Stimulated activated CD4-positive, alpha-beta T cell treated with anti-CD3 and anti-CD28 coated beads, Interleukin-1b, Interleukin-23, amount 100 ng/mL, for 1 hour (primary cell): ENCODE measurements at places on chromosomes 13 and 19.

DNA sequence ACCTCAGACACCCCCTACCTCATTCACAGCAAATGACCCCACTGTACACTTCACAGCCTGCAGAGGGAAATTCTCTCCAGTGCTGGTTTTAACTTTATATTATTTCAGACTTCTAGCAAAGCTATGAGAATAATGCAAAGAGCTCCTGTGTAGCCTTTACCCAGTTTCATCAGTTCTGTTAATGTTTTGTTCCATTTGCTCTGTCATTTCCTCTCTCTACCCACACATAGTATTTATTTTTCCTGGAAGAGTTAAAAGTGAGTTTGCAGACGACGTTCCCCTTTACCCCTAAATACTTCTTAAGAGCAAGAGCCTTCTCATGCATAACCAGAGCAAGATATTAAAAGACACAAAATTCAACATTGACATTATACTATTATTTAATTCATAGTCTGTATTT, 49.9 kb upstream of the ADGRE1 start:
- no peak for DNase-seq

GRCh38 chr19:49823472-49823871, 5.4 kb downstream of the MED25 start:
- DNase-seq: no peak

DNA sequence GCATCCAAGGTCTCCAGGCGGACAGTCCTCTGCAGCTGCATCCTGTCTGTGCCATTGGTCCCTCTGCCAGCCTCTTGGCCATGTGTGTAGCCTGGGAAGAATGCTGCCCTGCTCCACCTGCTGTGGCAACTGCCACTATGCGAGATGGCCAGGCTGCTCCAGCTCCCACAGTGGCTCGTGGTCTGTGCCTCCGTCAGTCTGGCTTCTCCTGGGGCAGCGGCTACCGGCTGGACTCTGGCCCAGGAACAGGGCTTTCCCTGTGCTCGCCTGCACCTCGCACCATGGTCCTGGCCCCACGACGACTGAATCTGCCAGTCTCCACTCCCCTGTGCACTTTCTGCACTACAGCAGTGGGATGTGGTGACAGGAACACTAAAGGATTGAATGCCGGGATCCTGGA, 26.7 kb upstream of the FFAR2 start:
- DNase-seq: no peak

- no peak for DNase-seq
Measured at GRCh38 chr13:28327373-28328270, 167.3 kb downstream of the FLT1 start.

GRCh38 chr13:110233181-110233950, 73.6 kb downstream of the COL4A1 start:
- no peak for DNase-seq

DNA sequence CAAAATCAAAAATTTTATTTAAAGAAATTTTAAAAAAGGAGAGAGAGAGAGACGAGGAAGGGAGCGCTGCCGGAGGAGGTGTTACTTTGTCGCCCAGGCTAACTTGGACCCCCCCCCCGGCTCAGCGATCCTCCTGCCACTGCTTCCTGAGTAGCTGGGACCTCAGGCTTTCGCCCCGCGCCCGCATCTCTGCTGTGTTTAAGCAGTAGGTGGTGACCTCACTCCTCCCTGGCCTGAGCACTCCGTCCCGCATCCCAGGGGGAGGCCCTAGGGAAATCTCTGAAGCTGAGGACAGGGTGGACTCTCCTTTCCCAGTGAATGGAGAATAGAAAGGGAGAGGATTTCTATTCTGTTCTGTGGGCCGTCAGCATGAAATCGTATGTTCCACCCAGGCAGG, 485 bp upstream of the ZNF845 start:
- no peak for DNase-seq

- no peak for DNase-seq
Measured at GRCh38 chr13:26503826-26504594, 53.5 kb upstream of the WASF3 start.

DNA sequence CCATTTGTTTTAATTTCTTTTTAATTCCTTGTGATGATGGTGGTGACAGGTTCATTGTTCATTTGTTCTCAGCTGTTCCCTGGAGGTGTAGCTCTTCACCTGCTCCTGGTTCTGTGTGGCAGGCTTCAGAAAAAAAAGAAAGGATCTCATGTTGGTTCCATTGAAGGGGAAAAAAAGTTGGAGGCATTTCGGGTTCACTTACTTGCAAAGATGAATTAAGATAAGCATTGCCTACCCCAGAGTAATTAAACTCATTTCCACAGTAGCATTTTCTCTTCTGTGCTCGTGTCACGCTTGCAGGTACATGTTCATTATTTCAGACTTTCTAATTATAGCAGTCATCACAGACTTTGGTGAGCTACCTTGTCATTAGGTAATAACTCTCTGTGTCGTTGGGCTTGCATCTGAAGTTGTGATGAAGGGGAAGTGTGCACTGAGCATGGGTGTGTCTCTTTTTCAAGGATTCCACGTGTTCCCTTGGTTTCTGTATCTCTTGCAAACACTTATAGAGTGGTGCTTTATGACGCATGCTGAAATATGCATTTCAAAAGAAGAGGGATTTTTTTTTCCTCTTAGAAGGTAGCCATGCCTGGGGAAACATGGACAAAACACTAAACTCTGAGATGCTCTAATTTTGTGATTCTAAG, 69.1 kb downstream of the MTUS2 start:
- DNase-seq: no peak

DNA sequence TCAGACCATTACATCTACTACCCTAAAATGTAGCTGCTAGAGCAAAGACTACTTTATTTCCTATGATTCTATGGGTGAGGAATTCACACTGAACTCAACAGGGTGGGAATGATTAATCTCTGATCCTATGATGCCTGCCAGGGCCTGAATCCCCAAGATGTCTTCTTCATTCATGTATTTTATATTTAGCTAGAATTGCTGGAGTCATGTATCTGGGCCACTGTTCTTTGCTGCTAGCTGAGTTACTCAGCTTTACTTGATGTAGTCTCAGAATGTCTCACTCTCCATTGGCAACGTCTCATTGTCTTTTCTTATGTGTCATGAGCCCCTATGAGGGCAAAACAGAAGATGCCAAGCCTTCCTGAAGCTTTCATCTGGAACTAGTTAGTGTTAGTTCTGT, 21.1 kb downstream of the ZNF582 start:
- DNase-seq: no peak

GRCh38 chr13:104530741-104531140, 1464.5 kb upstream of the SLC10A2 start:
- DNase-seq: no peak

- DNase-seq: no peak
Measured at GRCh38 chr19:52170863-52171320, 529 bp downstream of the ZNF836 start.

DNA sequence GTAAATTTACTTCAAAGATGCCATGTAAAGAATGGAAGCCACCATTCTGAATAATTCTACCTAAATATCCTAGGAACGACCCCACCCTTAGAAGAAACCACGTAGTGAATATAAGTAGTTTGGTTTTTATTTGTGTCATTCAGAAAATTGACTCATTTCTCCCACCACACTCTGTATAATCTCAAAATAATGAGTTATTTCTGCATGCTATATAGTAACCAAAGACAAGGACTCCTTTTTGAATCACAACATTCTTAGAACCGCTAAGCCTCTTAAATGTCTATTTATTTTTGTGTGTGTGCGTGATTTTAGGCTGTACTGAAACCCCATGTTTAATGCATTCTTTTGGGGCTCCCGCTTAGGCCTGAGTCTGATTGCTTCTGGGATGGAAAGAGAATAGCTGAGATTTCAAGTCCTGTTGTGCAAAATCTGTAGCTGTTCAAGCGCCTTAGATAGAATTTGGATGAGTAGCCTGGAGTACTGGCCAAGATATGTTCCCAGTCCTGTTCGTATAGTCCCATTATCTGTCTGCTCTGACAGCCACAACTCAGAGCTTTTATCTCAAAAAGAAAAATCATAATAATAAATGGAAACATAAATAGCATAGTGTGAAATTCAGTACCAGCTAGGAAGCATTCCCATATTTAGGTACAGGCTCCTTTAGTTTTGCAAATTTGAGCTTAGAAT, 532.4 kb upstream of the NBEA start:
- no peak for DNase-seq

DNA sequence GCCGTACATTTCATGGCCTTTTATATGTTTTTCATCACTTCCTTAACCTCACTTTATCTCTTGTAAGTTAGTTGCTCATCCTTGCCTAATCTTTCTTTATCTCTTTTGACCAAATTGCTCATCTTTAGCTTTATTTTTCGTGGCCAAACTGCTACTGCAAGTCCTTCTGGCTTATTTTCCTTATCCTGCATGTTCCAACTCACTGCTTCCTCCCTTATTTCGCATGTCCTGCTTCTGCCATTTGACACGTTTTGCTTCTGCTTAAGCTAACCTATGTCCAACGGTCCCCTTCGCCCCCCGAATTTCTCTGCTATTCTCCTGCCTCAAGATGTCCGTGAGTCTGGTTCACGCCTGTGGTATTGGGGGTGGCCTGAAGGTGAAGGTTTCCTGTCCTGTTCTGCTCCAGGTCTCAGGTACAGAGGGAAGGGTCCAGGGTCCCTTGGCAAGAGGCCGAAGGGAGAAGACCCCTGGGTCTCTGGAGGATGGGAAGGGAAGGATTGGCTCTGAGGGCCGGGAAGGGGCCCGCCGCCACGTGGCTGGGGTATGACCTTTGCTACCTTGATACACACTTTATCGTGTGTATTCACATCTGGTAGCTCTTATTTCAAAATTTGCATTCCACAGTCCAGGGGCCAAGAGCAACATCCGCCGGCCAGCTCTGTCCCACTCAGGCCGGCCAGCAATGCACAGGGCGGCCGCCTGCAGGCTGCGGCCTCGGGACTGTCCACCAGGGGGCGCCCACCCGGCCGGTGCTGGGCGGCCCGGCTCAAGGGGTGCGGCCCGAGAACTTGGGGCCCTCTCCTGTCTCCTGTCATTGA, 2.9 kb upstream of the C19orf85 start:
- peak; percentile 60 for DNase-seq

DNA sequence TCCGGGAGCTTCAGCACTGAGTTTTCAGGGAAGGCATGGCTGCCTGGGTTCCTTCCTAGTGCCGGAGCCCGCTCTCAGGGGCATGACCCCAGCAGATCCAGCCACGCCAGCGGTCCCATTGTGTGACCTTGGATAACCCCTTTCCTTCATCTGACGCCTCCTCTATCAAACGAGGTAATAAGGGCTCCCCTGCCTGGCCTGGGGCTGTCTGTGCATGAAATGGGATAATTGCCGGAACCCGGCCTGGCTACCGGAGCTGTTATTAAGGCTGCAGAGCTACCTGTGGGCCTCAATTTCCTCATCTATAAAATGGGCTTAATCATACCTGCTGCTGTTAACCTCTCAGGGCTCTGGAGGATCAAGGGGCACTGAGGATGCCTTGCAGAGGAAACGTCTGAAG, 18.3 kb upstream of the NFIC start:
- no peak for DNase-seq

DNA sequence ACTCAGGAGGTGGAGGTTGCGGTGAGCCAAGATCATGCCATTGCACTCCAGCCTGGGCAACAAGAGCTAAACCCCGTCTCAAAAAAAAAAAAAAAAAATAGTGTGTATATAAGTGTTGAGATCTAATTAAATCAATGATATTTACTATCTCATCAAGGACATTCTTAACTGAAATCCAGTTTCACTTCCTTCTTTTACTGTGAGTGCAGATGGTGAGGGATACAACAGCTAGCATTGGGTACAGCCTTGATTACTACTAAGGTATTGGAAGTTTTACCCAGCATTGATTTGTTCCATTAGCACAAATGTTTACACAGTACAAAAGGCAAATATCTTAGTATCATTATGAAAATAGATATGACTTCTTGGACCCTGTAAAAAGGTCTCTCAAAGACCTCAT, 546.6 kb downstream of the KCTD12 start:
- no peak for DNase-seq

DNA sequence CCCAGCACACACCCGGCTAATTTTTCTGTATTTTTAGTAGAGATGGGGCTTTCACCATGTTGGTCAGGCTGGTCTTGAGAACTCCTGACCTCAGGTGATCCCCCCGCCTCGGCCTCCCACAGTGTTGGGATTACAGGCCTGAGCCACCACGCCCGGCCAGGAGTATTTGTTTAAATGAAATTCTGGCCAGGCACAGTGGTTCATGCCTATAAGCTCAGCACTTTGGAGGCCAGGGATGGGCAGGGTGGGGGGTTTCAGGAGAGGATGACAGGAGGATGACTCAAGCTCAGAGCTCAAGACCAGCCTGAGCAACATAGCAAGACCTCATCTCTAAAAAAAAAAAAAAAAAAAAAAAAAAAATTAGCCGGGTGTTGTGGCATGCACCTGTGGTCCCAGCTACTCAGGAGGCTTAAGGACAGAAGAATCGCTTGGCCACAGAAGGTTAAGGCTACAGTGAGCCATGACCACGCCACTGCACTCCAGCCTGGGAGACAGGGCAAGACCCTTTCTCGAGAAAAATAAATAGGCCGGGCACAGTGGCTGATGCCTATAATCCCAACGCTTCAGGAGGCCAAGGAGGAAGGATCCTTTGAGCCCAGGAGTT, 8.2 kb upstream of the DHDH start:
- no peak for DNase-seq
